ENCODE measurements at places on chromosomes 4 and X. TPM values are rescaled to one million over a fixed set of nuclear protein-coding genes. Genes with fewer than 3 reads are reported as not detected.

The KIT gene
- 0.49 TPM for total RNA-seq

- DNase-seq: peak; percentile 54
Observed at GRCh38 chr4:142778900-142779299, 67.2 kb downstream of the INPP4B start.

GRCh38 chr4:101596781-101597552, 193.6 kb upstream of the BANK1 start:
- DNase-seq: no peak

- DNase-seq: no peak
Observed at GRCh38 chr4:180798036-180798577, 1445.1 kb upstream of the TENM3 start.

DNA sequence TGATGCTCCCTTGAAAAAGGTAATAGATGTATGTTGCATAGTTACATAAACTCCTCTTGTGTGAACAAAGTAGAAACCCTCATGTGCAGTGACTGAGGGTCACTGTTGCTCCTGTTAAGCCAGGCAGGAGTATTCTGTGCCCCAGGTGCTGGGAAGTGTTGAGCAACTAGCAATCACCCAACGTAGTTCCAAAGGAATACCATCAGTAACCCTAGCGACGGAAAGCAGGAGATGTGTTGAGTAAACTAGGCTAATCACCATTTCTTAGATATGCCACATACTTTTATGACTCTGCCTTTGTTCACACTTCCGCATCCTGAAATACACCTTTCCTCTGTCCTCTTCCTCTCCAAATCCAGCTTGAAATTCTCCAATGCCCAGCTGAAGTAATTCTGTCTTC, 50.9 kb upstream of the TAB3 start:
- DNase-seq: no peak

GRCh38 chr4:169098532-169098931, 88.5 kb upstream of the CBR4 start:
- DNase-seq: no peak

- peak; percentile 4 for DNase-seq
Observed at GRCh38 chrX:27597508-27597907, 7.4 kb downstream of the DCAF8L2 start.

- DNase-seq: peak; percentile 70
Observed at GRCh38 chr4:23934915-23935314, 45.1 kb upstream of the PPARGC1A start.

The GLRA2 gene
- not detected for total RNA-seq

- DNase-seq: no peak
Observed at GRCh38 chrX:19368576-19368975, 24.8 kb downstream of the PDHA1 start.

The CYTL1 gene
- 12.5 TPM for total RNA-seq

- no peak for DNase-seq
Observed at GRCh38 chr4:25007598-25007997, 23.1 kb downstream of the LGI2 start.

GRCh38 chr4:106764774-106765173, 271.3 kb downstream of the DKK2 start:
- DNase-seq: no peak

- no peak for DNase-seq
Observed at GRCh38 chrX:47214435-47215077, 3.9 kb upstream of the CDK16 start.

DNA sequence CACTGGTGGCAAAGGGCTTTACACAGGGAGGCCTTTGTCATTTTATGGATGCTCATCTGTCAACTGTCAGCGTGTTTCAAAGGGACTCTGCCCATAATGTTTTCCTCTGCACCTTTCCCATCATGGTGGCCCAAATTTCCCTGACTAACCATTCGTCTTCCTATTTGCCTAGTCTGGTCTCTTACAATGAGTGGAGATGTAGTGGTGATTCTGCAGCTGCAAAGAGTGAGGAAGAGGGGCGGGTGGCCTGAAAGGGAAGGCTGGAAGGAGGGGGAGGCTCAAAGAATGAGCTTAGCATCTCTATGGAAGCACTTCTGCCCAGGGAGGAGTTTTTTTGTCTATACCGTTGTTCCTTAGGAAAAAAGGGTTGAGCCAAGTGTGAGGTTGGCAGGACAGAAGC, 447.5 kb downstream of the NKX6-1 start:
- DNase-seq: no peak

GRCh38 chrX:132433001-132433400, 55.8 kb downstream of the MBNL3 start:
- no peak for DNase-seq

DNA sequence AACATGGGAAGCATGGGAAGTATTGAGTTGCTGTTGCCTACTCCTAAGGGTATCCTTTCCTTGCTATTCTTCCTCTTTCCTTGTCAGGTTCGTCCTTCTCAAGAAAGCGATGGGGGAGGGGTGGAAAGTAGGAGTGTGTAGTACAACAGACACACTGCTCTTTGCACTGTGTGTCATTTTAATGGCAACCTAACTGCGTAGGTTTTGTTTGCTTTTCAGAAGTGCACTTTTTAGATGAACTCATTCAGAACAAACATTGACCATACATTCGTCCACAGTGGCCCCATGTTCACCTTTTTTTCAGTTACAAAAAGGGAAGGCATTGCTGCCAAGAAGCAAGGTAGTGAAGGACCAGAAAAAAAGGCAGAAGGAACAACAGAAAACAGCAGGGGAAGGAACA, 10.2 kb upstream of the YIPF6 start:
- no peak for DNase-seq

GRCh38 chr4:166512267-166512666, 639.2 kb downstream of the TLL1 start:
- DNase-seq: no peak

DNA sequence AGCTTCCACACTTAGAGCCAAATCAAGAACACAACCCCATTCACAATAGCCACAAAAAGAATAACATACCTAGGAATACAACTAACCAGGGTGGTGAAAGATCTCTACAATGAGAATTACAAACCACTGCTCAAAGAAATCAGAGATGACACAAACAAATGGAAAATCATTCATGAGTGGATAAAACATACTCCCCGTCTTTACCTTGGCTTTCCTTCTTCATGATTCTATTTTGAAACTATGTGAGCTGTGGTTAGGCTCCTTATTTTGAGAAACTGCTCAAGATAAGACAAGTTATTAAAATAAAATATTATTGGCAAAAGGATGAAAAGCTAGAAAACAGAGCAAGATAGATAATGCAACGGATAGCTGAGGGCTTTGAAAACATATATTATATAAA, 598.1 kb upstream of the FAT1 start:
- no peak for DNase-seq

Data from fibroblast of the aortic adventitia (primary cell).